Calu3 (cell line): ENCODE measurements at places on chromosomes 11 and 22. TPM values are rescaled to one million over a fixed set of nuclear protein-coding genes. Genes with fewer than 3 reads are reported as not detected.

The HOATZ gene
- total RNA-seq = not detected in 2 replicates

GRCh38 chr11:101397979-101398378 lies 185.8 kb downstream of the TRPC6 start:
- DNase-seq = no peak

DNA sequence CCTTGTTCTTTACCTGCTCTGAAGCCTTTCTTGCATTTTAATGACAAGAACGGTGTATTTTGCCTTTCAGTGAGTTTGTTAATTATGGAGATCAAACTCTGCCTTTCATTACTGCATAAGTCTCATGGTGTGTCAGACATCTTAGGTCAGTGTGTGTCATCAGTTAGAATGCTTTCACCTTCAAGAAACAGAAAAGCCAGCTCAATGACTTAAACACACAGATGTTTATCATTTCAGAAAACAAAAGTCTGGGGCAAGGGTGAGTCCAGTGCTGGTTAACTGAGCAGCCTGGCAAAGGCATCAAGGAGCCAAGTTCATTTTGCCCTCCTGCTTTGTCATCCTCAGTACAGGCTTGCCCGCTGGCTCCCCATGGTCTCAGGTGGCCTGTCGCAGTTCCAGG lies 54.5 kb downstream of the PACS1 start:
- no peak for DNase-seq

DNA sequence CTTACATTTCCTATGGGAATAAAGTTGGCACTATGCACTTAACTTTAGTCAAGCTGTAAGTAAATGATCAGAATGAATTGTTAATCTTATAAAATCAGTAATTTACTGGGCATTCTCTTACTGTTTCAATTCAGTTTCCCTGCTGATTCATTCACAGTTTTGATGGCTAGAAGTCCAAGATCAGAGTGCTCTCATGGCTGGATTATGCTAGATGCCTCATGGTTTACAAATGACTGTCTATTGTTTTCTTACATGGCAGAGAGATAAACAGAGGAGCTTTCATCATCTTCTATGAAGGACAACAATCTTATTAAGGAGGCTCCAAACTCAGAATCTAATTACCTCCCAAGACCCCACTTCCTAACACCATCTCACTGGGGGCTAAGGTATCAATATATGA lies 135.1 kb upstream of the CARD18 start:
- no peak for DNase-seq
